Fibroblast of skin of right quadriceps (primary cell): ENCODE measurements at places on chromosomes 12 and 14.
A peak's percentile ranks its signal among the peaks of the same experiment; 100 is the strongest.

DNA sequence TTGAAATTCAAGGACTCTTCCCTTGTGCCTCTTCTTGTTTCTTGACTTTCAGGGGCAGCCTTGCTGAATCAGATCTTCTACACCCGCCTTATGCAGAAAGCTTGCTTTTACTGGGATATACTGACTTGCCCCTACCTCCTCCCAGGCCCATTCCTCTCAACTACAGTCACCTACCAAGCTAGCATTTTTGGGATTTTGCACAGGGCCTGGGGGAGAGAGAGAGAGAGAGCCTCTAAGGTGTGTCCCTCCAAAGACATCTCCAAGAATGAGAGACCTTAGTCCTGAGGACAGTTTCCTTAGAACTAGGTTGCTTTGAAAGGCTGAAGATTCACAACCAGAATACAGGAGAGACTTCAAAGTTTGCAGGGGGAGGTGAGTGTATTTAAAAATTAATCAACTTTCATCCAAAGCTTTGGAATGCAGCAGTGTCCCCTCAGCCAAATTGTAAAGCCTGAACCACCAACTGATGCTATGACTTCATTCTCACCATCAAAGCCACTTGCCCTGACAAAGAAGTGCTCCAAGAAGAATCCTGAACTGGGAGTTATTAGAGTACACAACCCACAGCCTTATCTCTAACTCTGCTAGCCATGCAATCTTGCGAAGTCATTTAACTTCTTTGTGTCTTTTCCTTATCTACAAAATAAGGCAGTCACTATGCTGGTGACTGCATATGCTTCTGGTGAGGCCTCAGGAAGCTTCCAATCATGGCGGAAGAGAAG is 96.1 kb upstream of the EGLN3 start:
- no peak for DNase-seq

- no peak for DNase-seq
Measured at GRCh38 chr12:2011643-2012607, 7.7 kb upstream of the DCP1B start.

DNA sequence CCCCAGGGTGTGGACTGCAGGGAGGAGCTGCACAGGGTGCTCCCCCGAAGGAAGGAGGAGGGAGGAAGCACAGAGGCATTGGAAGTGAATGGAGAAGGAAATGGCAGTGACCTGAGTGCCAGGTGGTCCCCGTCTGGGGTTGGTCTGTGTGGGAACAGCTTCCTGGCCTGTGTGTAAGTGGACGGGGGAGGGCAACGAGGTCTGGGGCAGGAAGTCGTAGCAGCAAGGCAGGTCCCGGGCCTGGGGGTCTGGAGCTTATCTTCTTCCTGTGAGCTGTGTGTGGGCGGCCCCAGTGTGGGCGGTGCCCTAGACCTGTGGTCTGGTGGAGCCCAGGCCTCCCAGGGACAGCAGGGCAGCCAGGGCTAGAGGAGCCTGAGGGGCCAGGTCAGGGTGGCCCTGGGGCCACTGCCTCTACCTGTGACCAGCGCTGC is 382.1 kb downstream of the TMEM121 start:
- no peak for DNase-seq

- no peak for DNase-seq
Measured at GRCh38 chr12:58470266-58471010, 449.9 kb downstream of the LRIG3 start.

- no peak for DNase-seq
Measured at GRCh38 chr12:113440947-113441782, 19.0 kb downstream of the SDSL start.

DNA sequence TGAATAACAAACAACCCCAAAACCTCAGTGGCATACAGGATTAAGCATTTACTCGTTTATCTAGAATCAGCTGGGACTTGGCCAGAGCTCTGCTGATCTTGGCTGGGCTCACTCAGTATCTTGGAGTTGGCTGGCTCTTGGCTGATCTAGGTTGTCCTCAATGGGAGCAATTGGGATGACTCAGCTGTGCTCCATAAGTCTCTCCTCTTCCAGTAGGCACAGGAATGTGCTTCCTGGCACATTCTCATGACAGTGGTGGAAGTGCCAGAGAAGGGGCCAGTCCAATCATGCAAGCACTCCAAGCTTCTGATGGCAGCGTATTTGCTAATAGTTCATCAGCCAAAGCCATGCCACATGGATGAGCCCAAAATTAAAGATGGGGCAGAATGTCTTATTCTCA is 41.7 kb upstream of the ANO4 start:
- DNase-seq, result no peak

DNA sequence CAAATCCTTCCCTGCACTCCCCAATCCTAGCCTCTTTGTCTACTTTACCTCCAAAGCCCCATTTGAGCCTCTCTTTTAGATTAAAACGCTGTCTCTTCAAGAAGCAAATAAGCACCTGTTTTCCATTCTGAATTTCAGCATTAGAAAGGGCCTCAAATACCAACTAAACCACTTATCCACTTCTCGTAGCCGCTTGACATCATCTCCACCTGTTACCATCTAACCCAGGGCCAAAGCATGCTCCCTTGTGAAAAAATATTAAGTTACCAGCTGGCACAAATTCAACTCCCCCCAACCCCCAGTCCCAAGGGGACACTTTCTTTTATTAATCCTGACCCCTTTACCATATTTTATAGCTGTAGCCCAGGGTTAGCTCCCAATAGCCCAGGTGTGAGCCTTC is 43.1 kb downstream of the GPHB5 start:
- DNase-seq, result no peak

DNA sequence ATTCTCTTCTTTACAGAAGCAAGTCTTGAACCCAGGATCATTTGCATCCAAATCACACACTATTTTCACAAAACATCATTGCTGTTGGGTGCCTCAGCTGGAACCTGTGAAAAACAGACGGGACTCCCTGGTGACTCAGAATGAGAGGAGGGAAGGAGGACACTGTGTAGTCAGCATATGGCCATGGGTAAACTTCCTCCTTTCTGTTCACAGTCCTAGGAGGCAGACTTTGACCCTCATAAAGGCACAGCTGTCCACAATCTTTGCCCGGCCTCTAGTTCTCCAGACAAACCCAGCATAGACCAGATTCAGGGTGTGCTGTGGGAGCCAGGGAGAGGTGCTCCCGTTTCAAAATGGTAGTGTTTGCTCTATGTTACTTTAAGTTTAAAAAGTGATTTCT is 62.0 kb downstream of the DYRK2 start:
- peak; percentile 46 for DNase-seq

GRCh38 chr12:121996050-121996944 is 25.4 kb upstream of the BCL7A start:
- no peak for DNase-seq

DNA sequence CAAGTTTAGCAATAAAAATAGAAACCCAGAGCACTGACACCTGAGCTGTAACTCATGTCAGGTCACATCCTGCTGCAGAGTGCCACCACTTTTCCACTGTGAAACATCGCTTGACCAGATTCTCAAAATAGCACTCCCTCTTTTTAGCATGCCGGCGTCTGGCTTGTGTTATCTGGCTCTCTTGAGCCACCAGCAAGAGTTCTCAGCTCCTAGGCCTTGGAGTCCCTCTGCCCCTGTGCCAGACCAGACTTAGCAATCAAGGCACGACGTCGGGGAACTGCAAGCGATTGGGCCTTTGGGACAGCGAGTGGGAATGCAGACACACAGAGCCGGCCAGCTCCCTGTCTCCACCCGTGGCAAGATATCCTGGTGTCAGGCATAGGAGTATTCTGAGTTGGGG is 52.5 kb downstream of the SPIC start:
- no peak for DNase-seq

DNA sequence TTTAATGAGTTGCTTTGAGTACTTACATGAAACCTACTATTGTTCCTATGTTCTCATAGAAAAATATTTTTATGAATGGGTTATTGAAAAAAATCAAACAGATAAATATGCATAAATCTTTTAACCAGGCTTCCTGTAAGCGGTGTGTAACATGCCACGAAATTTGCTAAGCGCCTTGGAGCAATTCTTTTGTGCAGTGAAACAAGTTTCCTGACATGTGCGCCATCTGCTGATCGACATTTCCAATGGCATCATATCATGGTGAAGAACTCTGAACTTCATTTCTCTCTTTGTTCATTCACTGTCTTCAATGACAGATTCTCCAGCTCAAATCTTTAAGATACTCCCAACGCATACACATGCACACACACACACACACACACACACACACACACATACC is 145.6 kb upstream of the NAV3 start:
- DNase-seq, result peak; percentile 82
